ENCODE measurements at places on chromosomes 3 and 15.

GRCh38 chr3:187943677-187944389 is 198.6 kb upstream of the BCL6 start:
- no peak for DNase-seq

DNA sequence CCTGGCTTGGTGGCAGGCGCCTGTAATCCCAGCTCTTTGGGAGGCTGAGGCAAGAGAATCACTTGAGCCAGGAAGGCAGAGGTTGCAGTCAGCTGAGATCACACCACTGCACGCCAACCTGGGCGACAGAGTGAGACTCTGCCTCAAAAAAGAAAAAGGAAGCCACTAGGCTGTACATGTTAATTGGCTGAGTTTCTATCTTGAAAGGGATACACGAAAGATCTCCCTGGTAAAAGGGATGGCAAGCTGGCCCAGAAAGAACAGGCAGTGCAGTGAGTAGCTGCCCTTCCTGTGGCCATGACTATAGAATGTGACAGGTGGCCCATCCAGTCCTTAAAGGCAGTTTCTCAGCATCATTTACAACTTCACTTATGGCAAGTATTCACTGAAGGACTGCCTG is 12.3 kb downstream of the LRIG1 start:
- DNase-seq: no peak

DNA sequence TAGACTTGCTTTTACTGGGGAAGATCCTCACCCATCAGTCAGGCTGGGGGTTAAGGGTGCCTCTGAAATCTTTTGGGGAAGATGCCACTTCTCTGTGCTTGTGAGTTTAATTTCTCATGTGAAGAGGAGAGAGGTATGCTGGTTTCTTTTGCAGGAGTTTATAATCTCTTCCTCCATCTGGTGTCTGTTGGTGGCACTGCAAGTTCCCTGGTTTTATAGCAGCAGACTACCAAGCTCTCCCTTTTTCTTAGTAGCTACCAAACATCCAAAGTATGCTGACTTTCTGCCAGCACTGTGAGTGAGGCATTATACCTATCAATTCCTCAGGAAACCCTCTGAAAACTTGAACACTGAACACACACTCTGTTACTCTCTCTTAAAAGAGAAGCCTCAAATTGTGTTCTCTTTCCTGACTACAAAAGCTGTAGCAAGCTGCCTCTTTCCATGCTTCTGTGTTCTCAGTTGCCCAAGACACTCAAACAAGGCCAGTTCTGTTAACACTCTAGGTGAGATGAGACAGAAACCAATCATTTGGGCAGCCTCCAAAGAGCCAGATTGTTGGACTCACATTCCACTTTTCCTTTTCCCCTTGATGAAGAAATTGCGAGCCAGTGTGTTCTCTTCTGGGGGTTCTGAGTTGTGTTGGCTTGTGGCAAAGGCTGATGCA is 299.5 kb downstream of the GAP43 start:
- no peak for DNase-seq

GRCh38 chr3:188232656-188233055 is 78.7 kb downstream of the LPP start:
- no peak for DNase-seq

- no peak for DNase-seq
Measured at GRCh38 chr15:86595741-86596140, 516.1 kb downstream of the AGBL1 start.

DNA sequence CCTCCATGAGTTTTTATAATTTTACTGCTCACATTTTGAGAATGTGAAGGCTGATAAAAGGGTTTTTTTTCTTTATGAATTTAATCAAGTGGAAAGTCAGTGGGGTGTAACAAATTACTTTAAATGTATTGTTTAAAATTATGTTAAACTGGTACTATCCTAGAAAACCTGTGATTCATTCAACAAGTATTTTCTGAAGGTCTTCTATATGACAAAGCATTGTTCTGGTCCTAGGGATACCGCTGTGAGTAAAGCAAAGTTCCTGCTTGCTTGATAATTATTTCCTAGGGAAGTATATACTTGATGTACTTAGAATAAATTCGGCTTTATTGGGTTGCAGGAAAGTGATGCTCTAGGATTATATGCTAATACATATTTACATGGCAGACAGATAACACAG is 152.8 kb upstream of the GOLGA6L4 start:
- no peak for DNase-seq

- DNase-seq: no peak
Measured at GRCh38 chr3:40999682-41000081, 199.6 kb upstream of the CTNNB1 start.

DNA sequence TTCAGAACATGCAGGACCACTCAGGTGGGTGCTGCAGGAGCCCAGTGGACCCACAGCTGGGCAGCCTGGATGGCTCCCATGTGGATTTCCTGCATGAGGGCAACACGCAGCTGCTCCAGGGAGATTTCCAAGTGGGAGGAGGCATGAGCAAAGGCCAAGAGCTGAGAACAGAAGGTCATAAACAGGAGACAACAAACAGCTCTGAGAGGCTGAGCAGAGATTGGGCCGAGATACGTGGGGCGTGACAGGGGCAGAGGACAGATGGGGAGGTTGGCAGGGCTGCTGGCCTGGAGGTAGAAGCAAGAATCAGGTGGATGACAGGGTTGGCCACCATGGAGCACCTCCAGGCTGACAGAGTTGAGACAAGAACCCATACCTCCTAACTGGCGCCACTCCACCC is 2.9 kb downstream of the PHGR1 start:
- no peak for DNase-seq

- no peak for DNase-seq
Measured at GRCh38 chr3:99319450-99319849, 318.9 kb upstream of the COL8A1 start.

GRCh38 chr15:91369823-91370222 is 269.8 kb downstream of the SV2B start:
- no peak for DNase-seq

DNA sequence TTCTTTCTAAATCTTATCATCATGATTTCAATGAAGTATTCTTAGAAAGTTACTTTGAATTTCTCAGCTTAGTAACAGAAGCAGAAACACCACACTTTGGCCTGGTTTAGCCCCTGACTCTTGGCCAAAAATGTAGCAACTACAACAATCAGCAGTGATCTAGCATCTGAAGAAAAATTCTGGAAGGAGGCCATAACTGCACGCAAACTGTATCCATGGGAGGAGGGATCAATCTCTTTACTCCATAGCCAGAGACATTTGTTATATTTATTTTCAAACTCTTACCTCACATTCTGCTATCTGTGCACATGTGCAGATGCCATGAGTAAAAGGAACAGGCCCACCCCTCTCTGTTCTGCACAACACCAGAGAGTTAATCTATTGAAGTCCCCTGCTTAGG is 251.0 kb upstream of the P2RY1 start:
- no peak for DNase-seq

DNA sequence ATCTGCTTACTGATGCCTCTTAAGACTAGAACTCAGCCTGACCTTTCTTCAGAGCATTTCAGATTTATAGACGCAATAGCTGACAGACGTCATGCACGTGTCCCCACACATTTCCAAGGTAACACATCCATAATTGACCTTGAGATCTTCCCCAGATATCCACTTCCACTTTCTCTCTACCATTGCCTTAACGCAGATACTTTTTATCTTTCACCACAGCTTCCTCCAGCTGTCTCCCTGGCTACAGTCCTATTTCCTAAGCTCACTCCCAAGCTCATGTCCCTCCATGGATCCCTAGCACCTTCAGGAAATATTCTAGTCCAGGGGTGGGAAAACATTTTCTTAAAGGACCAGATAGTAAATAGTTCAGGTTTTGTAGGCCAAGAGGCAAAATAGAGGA is 173.0 kb upstream of the MITF start:
- no peak for DNase-seq

DNA sequence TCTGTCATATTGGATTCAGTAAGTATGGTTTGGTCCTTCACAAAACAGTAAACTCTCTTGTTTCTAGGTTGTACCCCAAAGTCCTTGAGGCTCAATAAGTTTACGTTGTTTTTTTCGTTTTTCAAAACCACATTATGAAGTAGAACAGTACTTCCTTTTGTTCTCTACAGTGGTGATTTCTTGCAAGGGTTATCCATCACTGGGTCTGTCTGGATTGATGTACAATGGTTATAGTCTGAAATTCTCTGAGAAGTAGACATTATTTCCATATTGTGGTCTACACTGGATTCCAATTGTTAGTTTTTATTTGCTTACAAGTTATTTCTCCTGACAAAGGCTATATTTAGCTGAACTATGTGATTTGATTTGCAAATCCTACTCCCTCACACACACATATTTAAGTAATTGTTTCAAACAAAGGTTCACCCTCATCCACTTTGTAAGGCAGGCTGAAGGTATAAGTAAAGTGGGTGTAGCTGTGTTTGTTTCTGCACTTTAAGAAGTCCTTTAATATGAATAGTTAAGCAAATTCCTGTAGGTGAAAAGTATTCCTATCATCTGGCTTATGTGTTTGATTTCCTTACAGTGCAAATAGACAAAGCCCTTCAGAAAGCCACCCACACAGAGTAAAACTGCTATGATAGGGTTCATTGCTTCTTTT is 64.2 kb upstream of the MME start:
- DNase-seq: no peak

GRCh38 chr3:134799393-134799792 is 4.3 kb downstream of the EPHB1 start:
- no peak for DNase-seq

DNA sequence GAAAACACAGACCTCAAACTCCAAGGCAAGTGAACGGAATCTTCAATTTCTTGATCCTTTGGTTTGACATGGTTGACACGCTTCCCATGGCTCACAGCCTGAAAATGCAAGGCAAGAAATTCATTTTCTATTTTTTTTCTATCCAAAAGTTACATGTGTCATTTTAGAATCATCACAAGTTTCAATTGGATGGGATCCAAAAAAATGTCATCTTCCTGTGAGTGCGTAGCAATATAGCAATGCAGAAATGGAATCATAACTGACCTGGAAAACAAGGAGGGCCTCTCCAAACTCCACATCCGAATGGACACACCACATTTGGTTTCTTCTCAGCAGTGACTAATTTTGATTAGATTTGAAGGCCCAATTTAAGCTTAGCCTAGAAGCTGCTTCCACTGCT is 175.8 kb upstream of the ATP11B start:
- no peak for DNase-seq

DNA sequence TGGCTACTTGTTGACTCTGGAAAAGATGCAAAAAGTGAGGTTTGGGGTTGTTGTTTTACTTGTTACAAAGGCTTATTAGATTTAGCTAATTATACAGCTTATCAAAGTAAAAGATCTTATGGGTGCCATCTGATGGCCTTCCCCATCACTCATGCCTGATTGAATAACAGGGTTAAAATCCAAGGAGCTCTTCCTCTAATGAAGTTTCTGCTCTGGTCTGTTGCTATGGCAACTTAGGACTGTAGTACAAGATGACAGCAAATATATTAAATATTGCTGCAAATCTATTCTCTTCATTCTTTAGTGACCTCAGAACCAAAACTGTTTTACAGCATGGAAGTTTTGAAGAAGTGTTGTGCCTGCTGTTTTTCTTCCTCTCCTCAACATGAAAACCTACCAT is 45.6 kb upstream of the SRGAP3 start:
- DNase-seq: no peak

- DNase-seq: no peak
Measured at GRCh38 chr15:55230051-55230670, 33.4 kb upstream of the RSL24D1 start.

DNA sequence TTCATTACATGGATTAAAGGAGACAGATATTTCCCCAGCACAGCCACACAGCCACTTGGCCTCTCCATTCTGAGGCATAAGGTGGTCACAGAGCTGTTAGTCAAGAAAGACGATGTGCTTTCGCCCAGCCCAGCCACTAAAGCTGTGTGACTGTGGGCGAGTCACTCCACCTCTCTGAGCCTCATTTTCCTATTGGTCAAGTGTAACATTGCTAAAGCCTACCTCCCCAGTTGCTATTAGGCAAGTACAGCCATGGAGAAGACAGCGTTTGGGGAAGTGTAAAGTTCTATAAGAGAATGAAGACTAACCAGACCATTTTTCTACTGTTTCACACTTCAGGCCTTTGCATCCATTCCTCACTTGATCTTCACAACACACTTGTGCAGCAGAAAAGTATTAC is 24.1 kb downstream of the TMEM40 start:
- DNase-seq: no peak

- DNase-seq: no peak
Measured at GRCh38 chr15:76939715-76940114, 8.2 kb downstream of the RCN2 start.

GRCh38 chr3:7543294-7543880 is 682.5 kb downstream of the GRM7 start:
- DNase-seq: no peak

DNA sequence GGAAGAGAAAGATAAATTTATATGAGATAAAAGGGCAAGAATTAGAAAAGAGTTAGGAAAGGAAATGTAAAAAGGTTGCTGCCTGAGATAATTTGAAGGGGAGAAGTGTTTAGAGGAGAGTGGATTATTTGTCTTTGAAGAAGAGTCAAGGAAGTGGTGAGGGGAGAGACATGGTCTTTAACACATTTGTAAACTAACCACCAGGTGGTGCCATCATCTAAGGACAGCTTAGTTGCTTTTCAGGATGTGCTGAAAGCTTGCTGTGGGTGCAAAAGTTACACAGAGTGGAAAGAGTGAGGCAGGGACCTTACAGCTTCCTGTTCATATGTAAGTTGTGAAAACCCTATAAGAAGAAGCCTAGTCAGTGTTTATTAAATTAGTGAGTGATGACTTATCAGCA is 114.1 kb upstream of the DNAJC19 start:
- DNase-seq: no peak

GRCh38 chr3:34183114-34183513 is 384.7 kb downstream of the PDCD6IP start:
- DNase-seq: no peak

DNA sequence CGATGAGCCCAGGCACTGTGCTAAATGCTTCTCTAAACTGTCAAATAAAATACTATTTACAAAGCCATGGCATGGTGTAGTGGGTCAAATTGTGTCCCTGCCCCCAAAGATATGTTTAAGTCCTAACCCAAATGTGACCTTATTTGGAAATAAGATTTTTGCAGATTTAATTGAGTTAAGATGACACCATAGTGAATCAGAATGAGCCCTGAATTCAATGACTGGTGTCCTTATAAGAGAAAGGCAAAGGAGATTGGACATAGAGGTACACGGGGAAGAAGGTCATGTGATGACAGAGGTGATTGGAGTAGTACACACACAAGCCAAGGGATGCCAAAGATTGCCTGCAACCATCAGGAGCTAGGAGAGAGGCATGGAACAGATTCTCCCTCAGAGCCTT is 121.6 kb upstream of the VEPH1 start:
- DNase-seq: no peak
